B cell (primary cell): ENCODE measurements at places on chromosomes 2 and 18. TPM values are rescaled to one million over a fixed set of nuclear protein-coding genes. Genes with fewer than 3 reads are reported as not detected.

GRCh38 chr2:20452551-20452950 is 5.7 kb downstream of the RHOB start:
- H3K27me3 ChIP-seq = peaks cover 19% of the 10 kb centered on the region
- H3K4me1 ChIP-seq = peaks cover 11% of the 10 kb centered on the region
- DNase-seq = no peak
- no peak overlapping the region for H3K4me3 ChIP-seq
- no peak overlapping the region for H3K27ac ChIP-seq

DNA sequence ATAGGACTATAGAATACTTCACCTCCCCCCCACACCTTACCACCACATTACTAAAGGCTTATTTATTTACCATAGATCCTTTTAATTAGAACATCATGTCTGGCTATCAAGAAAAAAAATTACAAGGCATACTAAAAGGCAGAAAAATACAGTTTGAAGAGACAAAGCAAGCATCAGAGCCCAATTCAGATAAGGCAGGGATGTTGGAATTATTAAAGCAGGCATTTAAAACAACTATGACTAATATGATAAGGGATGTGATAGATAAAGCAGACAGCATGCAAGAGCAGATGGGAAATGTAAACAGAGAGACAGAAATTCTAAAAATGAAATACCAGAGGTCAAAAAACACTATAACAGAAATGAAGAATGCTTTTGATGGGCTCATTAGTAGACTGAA is 55.4 kb upstream of the SMIM21 start:
- no peak overlapping the region for H3K4me3 ChIP-seq
- no peaks in the 10 kb centered on the region for H3K36me3 ChIP-seq
- H3K4me1 ChIP-seq = no peaks in the 10 kb centered on the region
- H3K27me3 ChIP-seq = no peaks in the 10 kb centered on the region
- H3K27ac ChIP-seq = no peak overlapping the region

GRCh38 chr2:236899950-236900640 is 185.6 kb upstream of the COPS8 start:
- peaks cover 2% of the 10 kb centered on the region for H3K27me3 ChIP-seq
- H3K4me3 ChIP-seq = no peak overlapping the region
- no peaks in the 10 kb centered on the region for H3K36me3 ChIP-seq
- no peak for DNase-seq

SP5 gene
- polyA plus RNA-seq = not detected in 2 replicates

DNA sequence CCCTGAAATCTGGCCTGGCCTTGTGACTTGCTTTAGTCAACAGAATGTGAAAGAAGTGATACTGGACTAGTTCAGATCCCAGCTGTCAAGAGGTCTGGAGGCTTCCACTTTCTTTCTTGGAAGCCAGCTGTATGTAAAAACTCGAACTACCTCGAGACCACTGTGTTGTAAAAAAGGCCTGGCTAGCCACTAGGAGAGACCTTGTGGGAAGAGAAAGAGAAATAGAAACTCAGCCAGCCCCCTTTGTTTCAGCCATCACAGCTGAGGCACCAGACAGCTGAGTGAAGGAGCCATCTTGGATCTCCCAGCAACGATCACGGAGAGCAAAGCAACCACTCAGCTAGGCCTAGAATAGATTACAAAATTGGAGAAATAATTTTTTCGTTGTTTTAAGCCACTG is 324.9 kb upstream of the TCF4 start:
- no peak for DNase-seq
- no peak overlapping the region for H3K27ac ChIP-seq
- no peaks in the 10 kb centered on the region for H3K36me3 ChIP-seq
- H3K27me3 ChIP-seq = no peaks in the 10 kb centered on the region
- H3K4me1 ChIP-seq = peaks cover 7% of the 10 kb centered on the region

- no peak overlapping the region for H3K27ac ChIP-seq
- no peak for DNase-seq
- no peaks in the 10 kb centered on the region for H3K27me3 ChIP-seq
Observed at GRCh38 chr2:75238670-75239330, 39.5 kb upstream of the TACR1 start.

IL1RN gene
- polyA plus RNA-seq = 0.40 and 0.79 TPM in 2 replicates

- H3K27me3 ChIP-seq = no peaks in the 10 kb centered on the region
- no peak for DNase-seq
- H3K27ac ChIP-seq = no peak overlapping the region
- no peaks in the 10 kb centered on the region for H3K36me3 ChIP-seq
Observed at GRCh38 chr18:67577386-67577785, 60.9 kb upstream of the DSEL start.

GTF2A1L gene
- not detected in 2 replicates for polyA plus RNA-seq

DNA sequence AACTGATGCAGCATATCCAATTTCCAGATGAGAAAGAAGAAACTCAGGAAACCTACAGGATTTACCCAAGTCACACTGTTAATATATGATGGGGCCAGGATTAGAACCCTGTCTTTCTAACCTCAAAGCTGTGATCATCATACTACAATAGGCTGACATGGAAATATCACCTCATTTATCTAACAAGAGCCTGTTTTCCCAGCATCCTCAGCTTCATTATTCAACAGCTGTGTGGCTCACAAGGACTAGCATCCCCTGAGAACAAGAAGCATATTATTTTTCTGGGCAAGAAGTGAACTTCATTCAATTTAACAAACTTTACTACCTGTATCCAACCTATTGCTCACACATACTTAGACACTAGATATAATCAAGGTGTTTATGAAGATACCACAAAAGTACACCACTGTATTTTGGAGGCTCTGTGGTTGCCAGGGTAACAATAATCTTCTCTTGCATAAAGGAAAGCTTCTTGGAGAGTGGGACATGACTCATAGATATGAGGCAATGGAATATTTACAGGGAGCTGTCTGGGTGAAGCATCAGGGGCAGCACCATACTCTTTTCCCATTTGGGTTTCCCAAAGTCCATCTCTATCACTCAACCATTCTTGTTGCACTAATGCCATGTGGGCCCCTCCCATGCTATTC is 218.2 kb downstream of the RAD51AP2 start:
- H3K4me1 ChIP-seq = no peaks in the 10 kb centered on the region
- no peak for DNase-seq
- H3K4me3 ChIP-seq = no peak overlapping the region
- H3K27ac ChIP-seq = no peak overlapping the region
- H3K36me3 ChIP-seq = no peaks in the 10 kb centered on the region
- no peaks in the 10 kb centered on the region for H3K27me3 ChIP-seq

DNA sequence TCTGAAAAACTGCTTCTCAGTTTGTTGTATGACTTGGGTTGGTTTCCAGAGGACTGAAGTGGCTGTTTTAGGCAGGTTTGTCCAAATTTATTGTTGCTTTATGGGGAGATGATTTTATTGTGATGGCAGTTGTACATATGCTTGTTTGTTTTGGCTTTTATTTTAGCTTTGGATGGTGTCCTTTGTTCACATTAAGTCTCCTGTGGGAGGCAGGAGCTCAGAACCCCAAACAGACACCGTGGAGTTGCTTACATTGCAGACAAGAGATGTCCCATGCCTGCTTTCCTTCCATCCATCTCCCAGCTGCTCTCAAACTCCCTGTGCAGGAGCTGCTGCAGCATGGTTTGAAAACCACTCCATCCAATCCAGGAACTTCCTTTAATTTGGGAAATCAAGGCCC is 414.7 kb downstream of the LPIN1 start:
- H3K27ac ChIP-seq = no peak overlapping the region
- H3K36me3 ChIP-seq = no peaks in the 10 kb centered on the region
- no peaks in the 10 kb centered on the region for H3K4me1 ChIP-seq
- no peak for DNase-seq
- H3K27me3 ChIP-seq = no peaks in the 10 kb centered on the region
- H3K4me3 ChIP-seq = no peak overlapping the region

DNA sequence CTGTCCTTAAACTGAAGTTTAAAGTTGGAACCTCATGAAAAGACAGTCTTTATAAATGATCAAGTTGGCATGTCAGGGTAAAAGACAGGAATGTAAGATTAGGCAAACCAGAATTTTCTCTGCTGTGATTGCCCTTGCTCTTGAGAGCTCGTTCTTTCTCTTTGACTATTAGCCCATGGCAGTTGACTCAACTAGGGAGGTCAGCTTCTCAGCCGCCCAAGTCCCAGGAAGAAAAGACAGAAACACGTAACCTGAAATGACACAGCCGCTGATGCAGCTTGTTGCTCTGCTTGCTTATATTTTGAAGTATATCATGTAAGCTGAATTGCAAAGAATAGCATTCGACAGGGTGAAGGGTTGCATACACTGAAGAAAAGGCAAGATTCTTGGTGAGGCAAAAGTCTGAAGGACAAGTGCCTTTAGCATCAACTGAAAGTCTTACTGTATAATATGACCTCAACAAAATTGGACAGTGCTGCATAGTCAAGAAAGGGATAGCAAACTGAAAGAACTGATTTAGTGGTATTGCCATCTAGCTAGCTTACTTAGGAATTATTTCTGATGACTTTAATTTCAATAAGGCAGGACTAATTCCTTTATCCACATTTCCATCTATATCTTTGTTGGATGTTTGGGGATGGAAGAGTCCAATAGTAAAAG is 54.7 kb downstream of the ARHGAP15 start:
- no peaks in the 10 kb centered on the region for H3K36me3 ChIP-seq
- H3K4me3 ChIP-seq = no peak overlapping the region
- no peaks in the 10 kb centered on the region for H3K27me3 ChIP-seq
- DNase-seq = no peak
- peaks cover 12% of the 10 kb centered on the region for H3K4me1 ChIP-seq
- H3K27ac ChIP-seq = no peak overlapping the region

GRCh38 chr18:21081426-21081825 is 30.2 kb downstream of the ROCK1 start:
- no peak for DNase-seq
- H3K36me3 ChIP-seq = peaks cover 3% of the 10 kb centered on the region
- H3K4me1 ChIP-seq = peaks cover 46% of the 10 kb centered on the region

COX7A2L gene
- polyA plus RNA-seq = 39.4 and 40.6 TPM in 2 replicates

- H3K27ac ChIP-seq = no peak overlapping the region
- no peaks in the 10 kb centered on the region for H3K36me3 ChIP-seq
- no peaks in the 10 kb centered on the region for H3K27me3 ChIP-seq
- H3K4me1 ChIP-seq = no peaks in the 10 kb centered on the region
- H3K4me3 ChIP-seq = no peak overlapping the region
- DNase-seq = no peak
Observed at GRCh38 chr18:22829781-22830180, 103.3 kb upstream of the RBBP8 start.

DNA sequence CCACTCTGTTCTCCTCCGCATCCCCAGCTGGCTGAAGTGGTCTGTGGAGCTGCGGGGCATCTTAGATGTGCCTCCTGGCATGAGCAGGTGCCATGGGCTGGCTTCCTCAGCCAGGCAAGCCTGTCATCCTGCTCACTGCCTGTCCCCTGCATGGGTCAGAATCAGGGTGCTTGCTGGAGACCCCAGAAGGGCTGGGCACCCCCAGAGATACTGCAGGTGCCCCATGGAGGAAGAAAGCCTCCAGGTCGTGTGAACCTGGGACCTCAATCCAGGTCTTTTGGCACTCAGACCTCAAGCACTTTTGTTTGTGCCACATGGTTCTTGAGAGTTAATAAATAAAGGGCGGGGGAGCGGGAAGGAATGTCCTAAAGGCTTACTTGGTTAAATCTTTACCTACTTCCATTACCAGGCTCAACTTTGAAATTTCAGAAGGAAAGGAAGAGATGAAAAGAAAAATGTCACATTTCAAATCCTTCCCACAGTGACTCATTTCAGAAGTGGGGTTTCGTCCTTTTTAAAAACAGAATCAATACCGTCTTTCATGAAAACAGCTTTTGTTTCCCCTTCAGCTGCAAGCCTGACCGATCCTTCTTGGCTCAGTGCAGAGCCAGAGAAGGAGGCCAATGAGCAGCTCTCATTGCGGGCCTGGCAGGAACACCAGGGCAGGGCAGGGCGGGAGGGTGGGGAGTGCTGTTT is 69.9 kb downstream of the RHOB start:
- no peak overlapping the region for H3K27ac ChIP-seq
- H3K36me3 ChIP-seq = no peaks in the 10 kb centered on the region
- no peak overlapping the region for H3K4me3 ChIP-seq
- DNase-seq = no peak
- no peaks in the 10 kb centered on the region for H3K4me1 ChIP-seq

GRCh38 chr2:103153580-103154284 is 391.9 kb downstream of the TMEM182 start:
- no peak overlapping the region for H3K4me3 ChIP-seq
- H3K27me3 ChIP-seq = no peaks in the 10 kb centered on the region
- no peak overlapping the region for H3K27ac ChIP-seq
- no peaks in the 10 kb centered on the region for H3K36me3 ChIP-seq

- H3K36me3 ChIP-seq = no peaks in the 10 kb centered on the region
- H3K4me3 ChIP-seq = no peak overlapping the region
- no peak overlapping the region for H3K27ac ChIP-seq
- H3K27me3 ChIP-seq = no peaks in the 10 kb centered on the region
- H3K4me1 ChIP-seq = no peaks in the 10 kb centered on the region
Observed at GRCh38 chr2:122670897-122671296, 915.4 kb downstream of the TSN start.

KCNK3 gene
- not detected in 2 replicates for polyA plus RNA-seq

DNA sequence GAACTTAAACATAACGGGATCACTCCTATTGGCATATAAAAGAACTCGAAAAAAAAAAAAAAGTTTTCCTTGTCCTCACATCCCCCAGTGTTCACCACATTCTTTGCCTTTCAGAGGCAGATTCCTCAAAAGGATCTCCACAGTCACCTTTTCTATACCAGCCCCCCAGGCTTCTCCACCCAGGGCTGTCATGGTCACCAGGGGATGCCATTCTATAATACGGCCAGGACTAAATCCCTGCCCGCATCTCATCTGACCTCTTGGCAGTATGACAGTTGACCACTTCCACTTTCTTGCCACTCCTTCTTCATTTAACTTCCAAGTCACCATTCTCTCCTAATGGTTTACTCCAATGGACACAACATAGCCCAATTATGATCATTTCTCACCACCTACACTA is 29.3 kb downstream of the SOS1 start:
- no peak for DNase-seq
- no peaks in the 10 kb centered on the region for H3K36me3 ChIP-seq
- no peak overlapping the region for H3K4me3 ChIP-seq

TCF23 gene
- not detected in 2 replicates for polyA plus RNA-seq

DNA sequence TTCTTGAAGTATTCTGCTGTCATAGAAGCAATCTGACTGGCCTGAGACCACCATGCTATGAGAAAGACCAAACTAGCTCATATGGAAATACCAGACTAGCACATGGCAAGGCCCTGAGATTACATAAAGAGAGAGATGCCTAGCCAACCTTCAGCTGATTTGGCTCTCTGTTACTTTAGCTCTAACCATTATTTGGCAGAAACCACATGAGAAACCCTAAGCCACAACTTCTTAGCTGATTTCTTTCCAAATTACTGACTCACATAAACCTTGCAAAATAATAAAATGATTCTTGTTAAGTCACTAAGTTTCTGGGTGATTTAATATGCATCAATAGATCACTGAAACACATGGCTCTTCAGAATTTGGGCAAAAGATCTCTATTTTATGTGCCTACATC is 295.0 kb upstream of the ZNF521 start:
- no peak overlapping the region for H3K27ac ChIP-seq
- H3K4me1 ChIP-seq = no peaks in the 10 kb centered on the region
- no peak overlapping the region for H3K4me3 ChIP-seq
- H3K27me3 ChIP-seq = no peaks in the 10 kb centered on the region
- DNase-seq = no peak

BMPR2 gene
- polyA plus RNA-seq = 3.1 and 3.8 TPM in 2 replicates

EN1 gene
- not detected in 2 replicates for polyA plus RNA-seq

IL1F10 gene
- polyA plus RNA-seq = not detected in 2 replicates

- H3K27ac ChIP-seq = no peak overlapping the region
- no peaks in the 10 kb centered on the region for H3K36me3 ChIP-seq
- peaks cover 37% of the 10 kb centered on the region for H3K4me1 ChIP-seq
- H3K4me3 ChIP-seq = no peak overlapping the region
Observed at GRCh38 chr2:218328294-218328693, 28.4 kb upstream of the CATIP start.

- H3K4me3 ChIP-seq = peak overlapping the region; percentile 98
- peak overlapping the region; percentile 96 for H3K27ac ChIP-seq
- no peaks in the 10 kb centered on the region for H3K27me3 ChIP-seq
- peaks cover 37% of the 10 kb centered on the region for H3K4me1 ChIP-seq
- DNase-seq = peak; percentile 76
- H3K36me3 ChIP-seq = peaks cover 8% of the 10 kb centered on the region
Observed at GRCh38 chr2:157444641-157445040, 752 bp upstream of the CYTIP start.

PTH2R gene
- polyA plus RNA-seq = 0.09 and 0.34 TPM in 2 replicates
